ENCODE measurements at places on chromosomes 3 and 15.
A peak's percentile ranks its signal among the peaks of the same experiment; 100 is the strongest.

GRCh38 chr3:155326901-155327300 lies 33.4 kb upstream of the STRIT1 start:
- DNase-seq, result no peak

GRCh38 chr15:69181424-69181823 lies 21.0 kb downstream of the GLCE start:
- DNase-seq, result no peak

DNA sequence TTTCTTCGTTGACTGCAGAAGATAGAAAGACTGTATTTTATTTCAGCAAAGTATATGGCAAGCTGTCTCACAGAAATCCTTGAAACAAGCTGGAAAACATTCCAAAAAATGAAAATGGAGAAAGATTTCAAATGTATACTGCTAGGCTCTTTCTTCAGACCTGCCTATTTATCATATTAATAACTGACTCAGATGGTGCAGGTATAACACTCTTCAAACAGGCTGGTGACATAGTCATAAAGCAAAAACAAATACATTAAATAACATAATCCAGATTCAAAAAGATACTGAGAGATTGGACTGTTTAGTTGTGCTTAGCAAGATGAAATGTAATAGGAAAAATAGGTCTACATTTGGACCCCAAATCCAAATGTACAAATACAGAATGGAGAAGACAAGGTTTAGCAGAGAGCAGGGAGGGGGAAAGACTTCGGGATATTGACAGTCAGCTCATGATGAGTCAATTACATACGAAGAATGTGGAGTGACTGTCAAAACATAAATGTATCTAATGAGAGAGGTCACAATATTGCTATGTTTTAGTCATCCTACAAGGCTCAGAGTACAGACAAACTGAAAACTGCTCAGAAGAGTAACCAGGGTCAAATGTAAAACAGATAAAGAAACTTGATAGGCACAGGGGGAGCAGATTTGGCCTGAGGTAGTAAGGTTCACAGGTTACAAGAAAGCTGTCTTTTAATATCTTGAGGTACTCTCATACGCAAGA lies 88.7 kb downstream of the DMXL2 start:
- no peak for DNase-seq

DNA sequence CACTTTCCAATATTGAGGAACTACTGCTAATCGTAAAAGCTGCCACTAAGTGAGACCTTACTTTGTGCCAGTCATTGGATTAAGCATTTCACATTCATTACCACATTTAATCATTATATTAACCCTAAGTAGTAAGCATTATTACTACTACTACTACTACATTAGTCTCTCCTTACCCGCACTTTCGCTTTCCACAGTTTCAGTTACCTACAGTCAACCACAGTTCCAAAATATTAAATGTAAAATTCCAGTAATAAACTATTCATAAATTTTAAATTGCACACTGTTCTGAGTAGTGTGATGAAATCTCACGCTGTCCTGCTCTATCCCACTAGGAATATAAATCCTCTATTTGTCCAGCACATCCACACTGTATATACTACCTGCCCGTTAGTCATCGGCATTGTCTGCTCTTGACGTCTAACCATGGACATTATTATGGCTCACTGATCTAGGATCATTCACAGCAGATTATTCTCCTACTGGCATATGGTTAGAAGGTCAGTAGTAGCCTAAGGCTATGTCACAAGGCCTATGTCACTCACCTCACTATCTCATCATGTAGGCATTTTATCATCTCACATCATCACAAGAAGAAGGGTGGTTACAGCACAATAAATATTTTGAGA lies 121.1 kb downstream of the GSK3B start:
- DNase-seq, result no peak

DNA sequence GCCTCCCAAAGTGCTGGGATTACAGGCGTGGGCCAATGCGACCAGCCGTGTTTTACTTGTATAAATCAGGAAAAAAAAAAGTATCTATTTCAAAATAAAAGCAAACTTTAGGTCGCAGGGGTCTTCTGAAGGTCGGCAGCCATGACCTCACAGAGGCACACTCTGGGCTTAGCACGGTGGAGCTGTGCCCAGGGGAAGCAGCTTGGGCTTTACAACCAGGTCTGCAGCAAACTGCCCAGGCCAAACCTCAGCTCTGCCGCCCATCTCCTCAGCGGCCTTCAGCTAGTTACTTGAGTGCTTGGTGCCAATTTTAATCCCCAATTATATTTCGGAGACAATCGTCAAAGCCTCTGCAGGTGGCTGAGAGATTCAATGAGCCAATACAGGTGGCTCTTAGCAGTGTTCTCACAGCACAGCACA lies 30.1 kb downstream of the ZDHHC19 start:
- no peak for DNase-seq

GRCh38 chr3:154583086-154583634 lies 153.2 kb upstream of the GPR149 start:
- DNase-seq, result no peak

- peak; percentile 25 for DNase-seq
These were observed 1.5 kb upstream of the ISLR start for GRCh38 chr15:74171965-74172541.

- DNase-seq, result peak; percentile 35
These were observed 228.2 kb upstream of the ZPLD1 start for GRCh38 chr3:102206511-102207031.

DNA sequence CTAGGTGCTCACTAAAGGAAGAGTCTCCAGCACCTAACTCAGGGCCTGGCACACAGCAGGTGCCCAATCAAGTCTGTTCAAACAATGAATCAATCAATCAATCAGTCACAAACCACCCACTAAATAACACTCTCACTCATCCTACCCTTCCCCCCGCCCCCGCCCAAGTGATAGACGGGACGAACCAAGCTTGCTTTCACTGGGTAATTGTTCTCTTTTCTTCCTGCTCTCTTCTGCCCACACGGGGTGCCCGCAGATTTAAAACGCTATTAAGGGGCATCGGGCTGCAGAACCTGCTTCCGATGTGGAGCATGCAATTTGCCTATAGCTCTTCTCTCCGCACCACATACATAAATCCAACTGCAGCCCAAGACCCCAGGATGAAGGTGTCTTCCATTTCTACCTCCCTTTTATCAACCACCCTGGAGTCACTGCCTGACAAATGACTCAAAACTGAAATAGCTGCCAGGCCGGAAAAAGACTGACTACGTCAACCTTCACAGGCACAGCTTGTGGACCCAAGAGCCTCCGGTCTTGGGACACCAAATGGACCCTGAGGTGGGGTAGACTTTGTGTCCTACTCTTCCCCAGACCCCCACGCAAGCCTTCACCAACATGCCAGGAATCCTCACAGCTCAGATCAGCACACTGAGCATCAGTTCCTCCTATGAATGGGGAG lies 1.7 kb downstream of the KLHL25 start:
- DNase-seq, result no peak

DNA sequence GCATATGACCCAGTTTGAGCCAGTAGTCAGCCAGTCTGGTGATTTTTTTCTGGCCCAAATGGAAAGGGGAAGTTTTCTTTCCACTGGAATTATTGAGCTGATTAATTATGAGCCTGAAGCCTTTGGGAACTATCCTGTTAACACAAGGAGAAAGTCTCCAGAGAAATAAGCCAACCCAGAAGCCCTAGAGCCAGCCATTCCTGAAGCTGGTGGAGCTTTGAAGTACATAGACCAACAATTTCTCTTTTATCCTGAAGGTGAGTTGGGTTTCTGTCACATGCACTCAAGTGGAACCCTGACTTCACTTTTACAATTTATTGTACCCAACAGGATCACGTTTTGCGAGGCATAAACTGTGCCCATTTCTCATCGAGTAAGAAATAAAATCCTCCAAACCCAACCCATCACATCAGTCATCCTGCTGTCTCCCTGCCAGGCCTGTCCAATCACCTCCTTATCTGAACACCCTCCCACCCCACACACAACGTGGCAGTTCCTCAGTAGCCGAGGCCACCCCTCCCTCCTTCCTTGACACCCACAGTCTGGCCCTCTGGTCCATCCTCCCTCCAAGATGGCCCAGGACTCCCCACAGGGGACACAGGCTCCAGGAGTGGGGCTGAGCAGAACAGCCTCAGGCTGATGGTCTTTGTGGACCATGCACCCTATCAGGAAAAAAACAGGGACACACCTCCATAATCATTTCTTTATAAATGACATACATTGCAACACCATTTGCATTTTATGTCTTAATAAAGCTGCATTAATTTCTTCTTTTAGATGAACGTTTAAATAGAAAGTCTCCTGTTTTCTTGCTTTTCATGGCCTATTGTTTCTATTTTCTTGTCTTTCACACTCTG lies 55.7 kb upstream of the GATA2 start:
- peak; percentile 83 for DNase-seq

DNA sequence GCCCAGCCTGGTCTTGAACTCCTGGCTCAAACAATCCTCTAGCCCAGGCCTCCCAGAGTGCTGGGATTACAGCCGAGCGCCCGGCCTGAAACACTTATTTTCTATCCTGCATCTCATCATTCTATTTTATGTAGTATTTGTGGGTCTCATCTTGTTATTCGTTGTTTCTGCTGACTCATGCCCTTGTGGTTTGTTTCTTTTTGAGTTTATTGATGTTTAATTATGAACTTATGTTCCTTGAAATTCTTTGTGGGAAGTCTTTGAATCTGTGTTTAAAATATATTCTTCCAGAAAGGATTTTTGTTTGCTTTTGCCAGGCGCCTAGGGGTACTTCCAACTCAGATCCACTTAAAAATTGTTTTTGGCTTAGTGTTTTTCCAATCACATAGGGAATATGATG lies 78.3 kb upstream of the C15orf39 start:
- DNase-seq, result no peak

DNA sequence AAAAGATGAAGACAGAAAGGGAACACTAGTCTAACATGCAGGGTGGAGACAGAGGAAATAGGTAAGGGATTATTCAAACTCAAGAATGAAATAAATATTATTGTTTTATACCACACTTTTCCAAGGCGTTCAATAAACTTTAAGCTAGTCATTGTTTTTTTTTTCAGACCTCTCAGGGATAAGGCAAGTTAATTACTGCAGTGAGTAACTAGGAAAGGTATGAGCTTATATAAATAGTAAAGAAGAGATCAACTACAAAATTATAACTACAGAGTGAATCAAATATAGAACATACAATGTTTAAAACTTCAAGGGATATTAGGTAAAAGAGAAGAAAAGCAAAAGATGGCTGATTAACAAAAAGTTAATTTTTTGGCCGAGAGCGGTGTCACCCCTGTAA lies 31.5 kb upstream of the XXYLT1 start:
- DNase-seq, result no peak

DNA sequence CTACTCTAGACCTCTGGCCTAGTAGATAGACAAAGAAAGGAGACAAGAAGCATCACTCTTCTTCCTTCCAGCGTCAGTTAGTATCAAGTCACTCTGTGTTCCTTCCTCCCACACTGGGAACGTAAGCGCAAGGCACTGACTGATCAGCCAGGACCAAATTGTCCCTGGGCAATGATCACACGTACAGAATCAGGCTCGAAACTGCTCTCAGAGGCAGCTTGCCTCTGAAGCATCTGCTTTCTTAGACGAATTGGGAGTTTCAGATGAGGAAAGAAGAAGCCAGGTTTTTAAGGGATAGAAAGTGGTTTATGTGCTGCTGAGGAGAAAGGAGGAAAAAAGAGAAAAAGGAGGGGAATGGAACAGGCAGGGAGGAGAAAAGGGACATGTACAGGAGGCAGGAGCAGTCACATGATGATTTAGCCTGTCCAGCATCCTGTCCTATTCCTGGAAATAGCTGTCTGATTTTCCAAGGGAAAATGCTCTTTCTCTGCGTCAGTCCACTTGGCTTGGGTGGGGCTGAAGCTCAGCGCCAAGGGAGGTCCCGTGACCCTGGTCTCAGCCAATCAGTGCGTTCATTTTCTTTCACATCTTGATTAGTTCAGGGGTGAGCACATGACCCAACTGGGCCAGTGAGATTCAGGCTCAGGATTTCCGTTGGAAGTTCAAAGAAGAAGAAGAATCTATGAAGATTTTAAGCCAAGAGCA lies 102.0 kb upstream of the PRICKLE2 start:
- DNase-seq, result peak; percentile 78

- DNase-seq, result peak; percentile 48
These were observed 193.1 kb upstream of the LPP start for GRCh38 chr3:187960820-187961219.

- no peak for DNase-seq
These were observed 63.8 kb upstream of the TFRC start for GRCh38 chr3:196145468-196146262.

- DNase-seq, result no peak
These were observed 52.3 kb downstream of the SUCLG2 start for GRCh38 chr3:67601919-67602608.

- DNase-seq, result peak; percentile 42
These were observed 71.5 kb upstream of the EIF1B start for GRCh38 chr3:40237889-40238571.

GRCh38 chr15:90343302-90343790 lies 8.7 kb upstream of the ZNF774 start:
- no peak for DNase-seq

DNA sequence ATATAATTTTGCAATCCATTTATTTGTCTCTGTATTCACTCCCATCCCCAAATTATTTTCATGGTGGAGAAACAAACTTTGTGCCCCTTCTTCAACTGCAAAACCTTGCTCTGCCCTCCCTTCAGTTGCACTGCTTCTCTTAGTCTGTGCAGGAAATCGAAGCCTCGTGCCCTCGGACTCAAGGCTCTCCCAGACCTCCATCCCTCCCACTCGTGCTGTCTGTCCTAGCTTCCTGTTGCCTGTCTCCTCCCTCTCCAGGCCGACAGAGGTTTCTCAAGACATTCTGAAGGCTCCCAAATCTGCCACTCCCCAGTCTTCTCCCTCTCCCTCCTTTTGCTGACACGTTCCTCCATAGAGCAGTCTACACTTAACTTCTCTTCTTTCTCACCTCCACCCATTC lies 177.6 kb downstream of the PDZRN3 start:
- no peak for DNase-seq

DNA sequence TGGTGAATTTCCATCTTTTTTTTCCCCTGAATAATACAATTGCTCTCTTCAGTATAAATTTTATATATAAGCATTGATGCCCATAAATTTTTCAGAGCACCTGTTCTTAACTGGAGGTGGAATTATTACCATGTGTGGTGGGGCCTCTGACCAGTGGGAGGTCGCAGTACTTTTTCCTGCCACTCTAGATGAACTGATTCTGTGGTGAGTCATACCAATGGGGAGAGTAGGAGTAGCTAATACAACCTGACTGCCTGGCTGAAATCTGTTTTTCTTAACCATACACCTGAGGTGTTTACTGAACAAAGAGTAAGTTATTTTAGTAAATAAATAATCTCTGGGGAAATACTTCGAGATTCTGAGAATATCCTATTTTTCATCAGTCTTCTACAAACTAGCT lies 67.2 kb downstream of the UNC13C start:
- no peak for DNase-seq

GRCh38 chr15:57442335-57442734 lies 66.0 kb downstream of the CGNL1 start:
- no peak for DNase-seq

- no peak for DNase-seq
These were observed 28.6 kb downstream of the FAM98B start for GRCh38 chr15:38482572-38482971.

- DNase-seq, result peak; percentile 63
These were observed 319.6 kb upstream of the IL12A start for GRCh38 chr3:159668990-159669476.

GRCh38 chr15:84391191-84391590 lies 155.6 kb downstream of the GOLGA6L4 start:
- DNase-seq, result no peak

- DNase-seq, result no peak
These were observed 43.9 kb downstream of the PTPN23 start for GRCh38 chr3:47424434-47425382.

Data from cardiac muscle cell (in vitro differentiated cells and primary cell).